BJ (cell line): ENCODE measurements at places on chromosomes 11 and 22.

- DNase-seq: no peak
Measured at GRCh38 chr11:130465263-130465662, 16.8 kb downstream of the ADAMTS15 start.

DNA sequence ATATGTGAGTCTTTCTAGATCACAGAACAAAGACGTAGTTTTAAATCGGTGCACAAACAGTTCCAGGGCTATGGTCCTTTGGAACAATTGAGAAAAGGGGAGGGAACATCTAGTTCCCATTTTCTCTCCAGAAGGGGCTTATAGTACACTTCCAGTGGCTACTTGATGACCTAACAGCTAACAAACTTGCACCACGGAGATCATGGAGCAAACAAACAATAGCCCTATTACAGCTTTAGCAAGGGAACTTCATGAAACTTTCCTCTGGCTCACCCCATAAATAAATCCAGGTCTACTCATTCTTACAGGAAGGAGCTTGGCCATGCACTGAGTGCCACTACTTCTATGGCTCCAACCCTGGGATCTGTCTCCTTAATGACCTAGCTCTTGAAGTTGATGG is 8.3 kb upstream of the FOLR2 start:
- DNase-seq: no peak

- DNase-seq: no peak
Measured at GRCh38 chr11:112694813-112695212, 266.4 kb upstream of the NCAM1 start.

- DNase-seq: no peak
Measured at GRCh38 chr11:134332189-134332631, 422 bp downstream of the GLB1L2 start.

- no peak for DNase-seq
Measured at GRCh38 chr11:76801736-76802135, 18.6 kb downstream of the TSKU start.

DNA sequence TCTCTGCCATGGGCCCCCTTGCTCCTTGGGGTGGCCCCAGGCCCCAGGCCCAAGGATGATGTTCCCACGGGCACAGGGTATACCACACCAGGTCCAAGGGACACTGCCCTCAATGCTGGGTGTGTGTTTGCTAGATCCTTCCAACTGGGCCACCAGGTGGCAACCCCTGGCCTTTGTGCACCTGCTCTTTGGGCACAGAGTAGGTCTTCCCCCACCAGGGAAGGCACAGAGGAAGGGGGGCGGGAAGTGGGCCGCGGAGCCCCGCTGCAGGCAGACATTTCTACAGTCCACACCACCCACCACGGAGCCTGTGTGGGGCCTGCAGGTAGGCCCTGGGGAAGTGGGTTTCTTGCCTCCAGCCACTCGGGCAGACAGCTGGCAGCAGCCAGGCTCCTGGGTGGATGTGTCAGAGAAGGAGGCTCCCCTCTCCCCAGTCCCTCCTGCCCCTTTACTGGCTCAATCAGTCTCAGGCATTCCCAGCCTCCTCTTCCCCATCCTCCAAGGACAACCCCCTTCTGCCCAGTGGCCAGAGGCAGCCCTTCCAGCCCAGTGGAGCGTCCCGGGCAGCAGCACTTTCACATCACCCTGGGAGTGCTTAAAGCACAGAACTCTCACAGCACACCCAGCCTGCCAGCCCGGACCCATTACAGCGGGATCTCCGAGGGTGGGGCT is 21.6 kb downstream of the MAFF start:
- no peak for DNase-seq

GRCh38 chr11:116557282-116557681 is 215.5 kb downstream of the BUD13 start:
- DNase-seq: no peak

DNA sequence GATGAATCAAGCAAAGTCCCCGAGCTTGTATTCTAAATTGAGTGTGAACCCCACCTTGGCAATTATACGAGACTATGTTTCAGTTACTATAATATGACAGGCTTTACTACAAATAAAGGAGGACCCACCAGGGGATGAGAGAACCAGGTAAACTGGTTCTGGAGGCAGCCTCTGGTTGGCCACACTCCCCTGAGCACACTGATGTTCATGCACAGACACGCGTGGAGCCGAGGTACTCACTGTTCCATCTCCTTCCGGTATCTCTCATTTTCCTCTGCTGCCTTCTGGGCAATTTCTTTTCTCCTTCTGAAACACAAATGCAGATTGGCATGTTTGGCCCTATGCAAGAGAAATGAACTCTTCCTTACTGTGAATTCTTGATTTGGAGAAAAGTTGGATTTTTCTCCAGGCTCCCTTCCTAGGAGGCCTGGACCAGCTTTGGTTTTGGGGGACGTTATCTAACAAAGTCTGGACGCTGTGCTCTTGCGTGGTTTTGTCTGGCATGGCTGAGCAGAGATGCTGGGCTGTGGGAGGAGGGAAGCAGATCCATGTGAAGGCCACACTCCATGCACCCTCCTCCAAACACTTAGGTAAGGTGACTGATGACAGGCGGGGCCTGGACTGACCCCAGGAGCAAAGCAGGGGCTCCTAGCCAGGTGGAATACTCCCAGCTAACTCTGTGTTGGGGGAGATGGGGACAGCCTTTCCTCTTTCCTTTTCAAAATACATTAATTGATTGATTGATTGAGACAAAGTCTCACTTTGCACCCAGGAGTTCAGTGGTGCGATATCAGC is 22.9 kb downstream of the USH1C start:
- DNase-seq: no peak

GRCh38 chr11:2413742-2414579 is 13.4 kb downstream of the TSSC4 start:
- DNase-seq: no peak

GRCh38 chr22:48297296-48297695 is 1530.4 kb downstream of the BRD1 start:
- DNase-seq: no peak

GRCh38 chr11:98625526-98625925 is 395.2 kb upstream of the CNTN5 start:
- no peak for DNase-seq

DNA sequence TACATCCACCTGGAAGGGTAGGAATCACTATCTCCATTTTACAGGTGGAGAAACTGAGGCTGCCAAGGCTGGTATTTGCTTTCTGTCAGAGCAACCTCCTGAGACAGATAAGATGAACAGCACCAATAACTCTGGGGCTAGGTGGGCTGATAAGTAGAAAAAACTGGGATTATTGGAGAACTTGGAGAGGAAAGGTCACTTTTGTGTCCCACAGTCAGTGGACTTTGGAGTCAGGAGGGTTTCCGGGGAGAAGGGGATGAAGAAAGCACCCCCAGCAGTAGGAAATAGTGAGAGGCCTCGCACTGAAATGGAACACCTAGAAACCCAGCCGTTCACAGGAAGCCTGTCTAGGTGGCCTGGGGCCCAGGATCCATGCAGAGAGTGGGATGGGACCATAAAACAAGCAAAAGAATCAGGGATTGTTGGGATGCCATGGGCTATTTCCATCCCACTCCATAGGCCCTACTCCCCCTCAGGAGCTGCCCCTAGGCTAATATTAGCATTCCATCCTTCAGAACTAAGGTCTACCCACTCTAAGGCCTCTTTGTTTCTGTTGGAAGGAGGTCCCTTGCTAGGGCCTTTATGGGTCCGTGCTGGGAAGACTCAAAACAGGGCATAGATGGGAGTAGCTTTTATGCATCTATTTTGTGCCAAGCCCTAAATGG is 31.0 kb upstream of the FCHSD2 start:
- no peak for DNase-seq

GRCh38 chr11:133636711-133637355 is 104.5 kb upstream of the OPCML start:
- no peak for DNase-seq

DNA sequence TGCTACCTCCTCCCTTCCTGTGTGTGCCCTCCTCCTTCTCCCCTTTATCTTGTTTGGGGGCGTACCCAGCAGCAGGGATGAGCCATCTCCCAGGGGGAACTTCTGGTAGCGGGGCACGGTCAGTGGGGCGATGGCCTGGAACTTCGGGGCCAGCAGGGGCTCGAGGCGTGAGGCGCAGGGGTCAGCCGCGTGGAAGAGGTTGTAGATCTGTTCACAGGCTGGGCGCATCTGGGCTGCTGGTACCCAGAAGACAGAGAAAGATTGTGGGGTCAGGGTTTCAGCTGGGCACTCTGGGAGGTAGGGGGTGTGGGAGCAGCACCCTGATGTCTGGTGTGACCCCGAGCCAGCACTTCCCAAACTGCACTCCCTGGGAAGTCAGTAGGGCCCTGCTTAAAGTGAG is 9.1 kb downstream of the PITPNM1 start:
- no peak for DNase-seq

DNA sequence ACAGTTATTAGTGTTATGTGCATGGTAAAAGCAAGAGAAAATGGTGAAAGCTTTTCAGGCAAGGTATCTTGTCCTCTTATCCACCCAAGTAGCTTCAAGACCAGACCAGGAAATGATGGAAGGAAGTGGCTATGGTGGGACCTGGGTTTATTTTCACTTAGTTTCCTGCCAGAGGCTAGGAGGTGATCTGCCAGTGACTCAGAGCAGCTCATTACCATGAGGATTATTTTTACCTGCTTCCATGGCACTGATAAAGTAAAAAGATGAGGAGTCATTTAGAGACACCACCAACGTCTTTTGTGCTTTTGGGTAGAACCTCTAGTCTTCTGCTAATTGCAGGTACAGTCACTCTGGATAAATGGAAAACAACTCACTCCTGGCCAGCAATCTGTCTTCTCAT is 339.9 kb upstream of the KIRREL3 start:
- no peak for DNase-seq

DNA sequence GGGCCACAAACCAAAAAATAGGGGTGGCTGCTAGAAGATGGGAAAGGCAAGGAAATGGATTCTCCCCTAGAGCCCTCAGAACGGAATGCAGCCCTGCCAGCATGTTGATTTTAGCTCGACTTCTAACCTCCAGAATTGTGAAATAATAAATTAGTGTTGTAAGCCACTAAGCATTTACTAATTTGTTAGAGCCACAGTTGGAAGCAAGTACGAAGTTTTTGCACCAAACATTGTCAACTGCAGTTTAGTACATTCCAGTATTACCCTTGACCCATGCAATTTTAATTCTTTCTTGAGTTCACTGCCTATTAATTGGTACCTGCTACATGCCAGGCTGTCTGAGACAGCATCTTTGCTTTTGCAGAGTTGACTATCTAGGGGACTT is 32.2 kb downstream of the PARVA start:
- no peak for DNase-seq
